CD4-positive, alpha-beta T cell treated with Interleukin-15 for 4 hours (primary cell): ENCODE measurements at places on chromosomes 4 and X.

GRCh38 chr4:114178392-114178791 is 198.9 kb upstream of the ARSJ start:
- DNase-seq = no peak

- DNase-seq = no peak
Observed at GRCh38 chrX:50436797-50437196, 33.8 kb downstream of the DGKK start.

- peak; percentile 4 for DNase-seq
Observed at GRCh38 chr4:39568805-39569204, 41.6 kb upstream of the UGDH start.

- DNase-seq = no peak
Observed at GRCh38 chrX:10054396-10054795, 87.2 kb downstream of the CLDN34 start.

GRCh38 chrX:126165721-126166461 is at the start of gene DCAF12L2:
Gene DCAF12L2, minus strand, starts transcription at chrX:126166289. Its CDS starts 365 bp downstream, at chrX:126165924.
- no peak for DNase-seq

- DNase-seq = no peak
Observed at GRCh38 chrX:3550160-3550751, 163.2 kb downstream of the PRKX start.

DNA sequence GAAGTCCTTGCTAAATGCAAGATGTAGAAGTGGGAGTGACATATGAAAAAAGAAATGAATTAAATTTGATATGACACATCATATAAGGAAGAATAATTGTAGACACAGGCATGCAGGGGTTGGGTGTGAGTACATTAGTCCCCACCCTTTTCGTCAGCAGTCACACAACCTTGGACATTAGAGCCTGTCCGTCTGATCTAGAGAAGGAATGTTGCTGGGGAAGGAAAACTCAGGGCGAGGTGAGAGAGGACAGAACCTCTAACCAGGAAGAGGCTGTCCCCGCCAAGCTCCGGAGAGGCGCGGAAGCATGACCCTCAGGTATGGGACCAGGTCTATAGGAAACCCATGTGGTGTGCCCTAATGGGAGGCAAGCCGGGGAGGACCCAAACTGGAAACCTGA is 102.1 kb downstream of the RELL1 start:
- DNase-seq = no peak

- no peak for DNase-seq
Observed at GRCh38 chr4:89570931-89571330, 263.3 kb upstream of the GPRIN3 start.

DNA sequence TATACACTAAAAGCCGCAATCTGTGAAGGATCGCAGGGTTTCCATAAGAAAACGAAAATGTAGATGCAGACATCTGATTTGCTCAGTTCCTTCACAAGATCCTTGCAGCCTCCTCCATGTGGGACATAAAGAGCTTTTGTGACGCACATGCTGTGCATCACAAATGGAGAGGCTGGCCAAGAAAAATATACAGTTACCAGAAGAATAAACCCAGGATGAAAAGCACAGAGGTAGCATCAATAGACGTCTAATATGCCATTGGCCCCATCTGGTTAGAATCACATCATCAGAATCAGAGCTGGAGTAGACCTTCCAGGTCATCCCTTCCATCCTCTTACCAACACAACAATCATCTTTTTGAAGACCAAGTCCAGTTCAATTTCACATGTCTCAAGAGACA is 517.4 kb downstream of the RAB28 start:
- DNase-seq = no peak

DNA sequence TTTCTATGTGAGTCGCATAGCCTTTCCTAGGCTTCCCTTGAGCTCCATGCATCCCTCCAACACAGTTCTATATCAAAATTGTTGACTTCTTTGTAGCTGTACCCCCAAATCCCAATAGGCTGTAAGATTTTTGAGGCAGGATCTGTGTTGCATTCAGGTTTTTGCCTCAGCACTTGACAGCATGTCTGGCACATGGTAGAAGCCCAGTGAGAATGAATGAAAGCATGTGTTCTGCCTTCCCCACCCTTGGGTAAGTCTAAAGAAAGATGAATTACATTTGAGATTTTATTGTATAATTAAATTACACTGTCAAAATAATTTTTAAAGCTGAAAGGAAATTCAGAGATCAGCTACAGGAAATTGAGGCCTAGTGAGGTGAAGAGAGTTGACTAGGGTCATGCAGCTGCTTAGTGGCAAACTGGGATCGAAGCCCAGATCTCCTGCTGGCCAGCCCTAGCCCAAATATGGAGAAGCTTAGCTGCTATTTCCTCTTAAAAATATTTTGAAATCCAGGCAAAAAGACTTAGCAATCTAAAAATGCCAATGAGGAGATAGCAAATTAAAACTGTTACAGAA is 122.5 kb downstream of the SPATA18 start:
- DNase-seq = no peak

DNA sequence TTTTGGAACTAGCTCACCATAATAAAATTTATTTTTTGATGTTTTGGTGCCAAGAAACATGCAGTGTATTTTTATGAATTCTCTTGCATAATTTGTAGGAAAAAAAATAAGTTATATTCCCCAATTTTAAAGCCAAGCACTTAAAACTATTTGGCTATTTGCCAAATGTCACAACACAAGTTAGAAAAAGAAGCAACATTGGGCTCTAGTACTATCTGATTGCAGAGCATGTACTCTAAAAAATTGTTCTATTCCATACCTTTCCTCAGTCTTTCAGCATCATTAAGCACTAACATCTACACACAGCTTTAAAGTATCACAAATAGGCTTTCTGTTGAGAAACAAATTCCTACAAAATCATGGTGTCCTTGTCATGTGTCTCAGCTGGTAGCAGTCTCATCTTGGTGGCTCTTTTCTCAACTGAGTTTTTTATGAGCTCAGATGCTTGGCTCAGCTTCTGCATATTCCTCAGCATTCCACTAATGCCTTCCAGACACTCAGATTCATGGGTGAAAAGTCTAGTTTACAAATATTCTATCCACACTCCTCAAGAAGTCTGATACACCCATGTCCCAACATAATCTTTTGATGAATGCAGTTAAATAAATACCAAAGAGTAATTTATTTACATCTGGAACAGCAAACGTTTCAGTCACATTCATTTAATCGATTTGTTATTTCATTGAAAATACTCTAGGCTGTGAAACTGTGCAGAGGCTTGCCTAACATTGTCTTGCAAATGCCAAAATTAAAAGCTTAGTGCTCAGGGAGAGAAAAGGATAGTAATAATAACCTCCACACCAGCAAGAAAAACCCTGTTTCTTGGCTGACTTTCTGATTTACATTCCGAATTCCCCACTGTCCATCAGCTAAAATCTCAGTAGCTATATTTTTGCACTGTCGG is 2209.9 kb downstream of the PCDH7 start:
- DNase-seq = no peak

DNA sequence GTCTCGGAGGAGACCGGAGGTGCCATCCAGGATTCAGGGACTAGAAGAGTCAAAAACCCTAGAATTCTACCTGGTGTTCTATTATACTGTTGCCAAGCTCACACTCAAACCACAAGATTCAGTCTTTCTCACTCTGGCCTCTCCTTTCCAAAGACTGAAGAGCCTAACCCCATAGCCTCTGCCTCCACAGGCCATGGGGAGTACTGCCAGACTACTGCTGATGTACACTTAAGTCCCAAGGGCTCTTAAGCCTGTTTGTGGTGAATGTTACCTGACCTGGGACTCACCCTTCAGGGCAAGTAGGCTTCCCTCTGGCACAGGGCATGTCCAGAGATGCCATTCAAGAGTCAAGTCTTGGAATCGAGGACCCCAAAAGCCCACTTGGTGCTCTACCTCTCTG is 58.9 kb upstream of the IRS4 start:
- DNase-seq = no peak

- no peak for DNase-seq
Observed at GRCh38 chrX:78839711-78840110, 92.2 kb downstream of the LPAR4 start.

GRCh38 chr4:182969651-182970279 is 52.6 kb upstream of the DCTD start:
- no peak for DNase-seq

DNA sequence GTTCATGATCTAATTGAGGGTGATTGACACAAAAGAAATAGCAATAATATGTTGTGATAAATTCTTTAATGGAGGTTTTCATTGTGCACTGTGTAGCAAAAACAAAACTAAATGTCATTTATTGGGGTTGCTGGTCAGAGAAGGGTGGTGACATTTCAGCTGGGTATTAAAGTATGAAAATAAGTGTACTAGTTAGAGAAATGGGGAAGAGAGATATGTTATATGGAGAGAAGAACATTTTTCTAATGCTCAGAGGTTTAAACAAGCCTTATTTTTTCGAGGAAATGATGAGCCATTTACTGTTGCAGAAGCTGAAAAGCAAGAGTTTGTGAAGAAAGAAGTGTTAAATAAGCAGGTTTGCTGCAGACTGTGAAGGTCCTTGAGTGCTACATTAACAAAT is 142.7 kb upstream of the PAQR3 start:
- DNase-seq = no peak

GRCh38 chr4:174317531-174317930 is 33.8 kb downstream of the CEP44 start:
- DNase-seq = no peak

DNA sequence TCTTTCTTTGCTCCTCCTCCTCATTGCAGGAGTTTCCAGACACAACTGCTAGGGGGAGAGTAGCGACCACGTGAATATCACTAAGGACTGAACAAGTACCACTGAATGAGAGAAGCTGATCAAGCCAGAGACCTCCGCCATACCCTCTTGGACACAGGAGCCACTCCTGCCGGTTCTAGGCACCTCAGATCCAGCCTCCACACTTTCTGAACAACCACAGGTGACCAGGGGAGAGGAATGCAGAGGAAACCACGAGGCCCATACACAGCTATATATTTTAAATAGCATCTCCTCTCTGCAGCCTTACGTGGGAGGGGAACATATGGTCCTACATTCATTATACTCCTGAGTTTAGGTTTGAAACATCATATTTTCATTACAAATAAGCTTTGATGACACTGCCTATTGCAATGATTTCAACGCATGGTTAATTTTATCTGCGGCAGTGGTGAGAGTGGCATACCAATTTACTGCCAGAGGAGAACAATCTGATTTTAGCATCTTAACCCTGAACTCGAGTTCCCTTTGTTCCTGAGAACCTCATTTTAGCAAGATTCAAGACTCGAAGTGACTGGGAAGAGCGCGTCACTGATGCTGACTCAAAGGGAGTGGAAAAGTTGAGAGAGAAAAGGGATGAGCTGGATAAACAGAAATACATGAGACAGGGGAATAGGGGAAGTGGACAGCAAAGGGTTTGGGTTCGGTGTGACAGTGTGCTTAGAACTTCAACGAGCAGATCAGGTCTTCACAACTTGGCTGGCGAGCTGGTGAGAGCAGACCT is 231.7 kb upstream of the PPARGC1A start:
- DNase-seq = no peak
